ENCODE measurements at places on chromosomes 6 and 20.

DNA sequence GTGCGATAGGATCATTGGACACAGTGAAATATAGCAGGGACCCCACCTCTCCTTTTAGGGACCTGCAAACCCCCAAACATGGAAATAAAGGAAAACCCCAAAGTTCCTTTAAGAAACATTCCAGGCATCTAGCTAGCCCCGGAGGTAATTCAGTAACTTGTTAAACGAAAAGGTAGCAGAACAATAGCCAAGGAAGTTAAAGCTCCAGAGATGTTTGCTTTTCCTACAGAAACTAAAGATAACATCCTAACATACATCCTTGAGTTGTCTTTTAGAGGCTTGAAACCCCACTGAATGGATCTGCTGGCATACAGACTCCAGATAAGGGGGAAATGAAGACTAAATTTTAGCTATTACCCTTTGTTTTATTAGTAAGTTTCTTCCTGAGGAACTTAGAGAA lies 51.0 kb downstream of the FAM184A start:
- DNase-seq, result no peak

DNA sequence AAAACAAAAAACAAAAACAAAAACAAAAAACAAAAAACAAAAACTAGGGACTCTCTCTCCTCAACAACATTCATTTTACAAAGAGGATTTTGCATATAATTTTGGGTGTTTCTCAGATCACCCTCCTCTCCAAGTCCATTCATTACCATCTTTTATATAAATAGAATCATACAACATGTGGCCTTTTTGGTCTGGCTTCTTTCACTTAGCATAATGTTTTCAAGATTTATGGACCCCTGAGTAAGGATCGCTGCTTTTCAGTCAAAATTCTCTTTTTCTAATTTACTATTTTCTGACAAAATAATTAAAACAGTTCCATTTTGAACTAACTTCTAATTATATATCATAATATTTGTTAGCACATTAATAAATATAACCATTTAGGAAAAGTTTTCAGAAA lies 94.8 kb downstream of the UBE3D start:
- no peak for DNase-seq

DNA sequence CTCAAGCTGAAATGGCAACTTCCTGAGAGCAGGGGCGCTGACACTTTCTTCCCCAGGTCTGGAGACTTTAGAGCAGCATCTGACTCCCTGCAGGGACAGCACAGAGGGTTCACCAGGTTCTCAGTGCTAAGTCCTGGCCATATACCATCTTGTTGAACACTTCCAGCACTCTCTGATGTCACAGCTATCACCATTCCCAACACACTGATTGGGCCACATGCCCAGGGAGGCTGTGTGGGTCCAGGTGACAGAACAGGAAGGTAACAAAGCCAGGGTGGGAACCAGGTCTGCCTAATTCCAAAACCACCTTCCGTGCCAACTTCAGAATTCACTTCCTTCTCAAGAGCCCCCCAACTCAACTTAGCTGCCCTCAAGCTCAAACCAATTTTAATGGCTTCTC lies 4.3 kb downstream of the APCDD1L start:
- no peak for DNase-seq

DNA sequence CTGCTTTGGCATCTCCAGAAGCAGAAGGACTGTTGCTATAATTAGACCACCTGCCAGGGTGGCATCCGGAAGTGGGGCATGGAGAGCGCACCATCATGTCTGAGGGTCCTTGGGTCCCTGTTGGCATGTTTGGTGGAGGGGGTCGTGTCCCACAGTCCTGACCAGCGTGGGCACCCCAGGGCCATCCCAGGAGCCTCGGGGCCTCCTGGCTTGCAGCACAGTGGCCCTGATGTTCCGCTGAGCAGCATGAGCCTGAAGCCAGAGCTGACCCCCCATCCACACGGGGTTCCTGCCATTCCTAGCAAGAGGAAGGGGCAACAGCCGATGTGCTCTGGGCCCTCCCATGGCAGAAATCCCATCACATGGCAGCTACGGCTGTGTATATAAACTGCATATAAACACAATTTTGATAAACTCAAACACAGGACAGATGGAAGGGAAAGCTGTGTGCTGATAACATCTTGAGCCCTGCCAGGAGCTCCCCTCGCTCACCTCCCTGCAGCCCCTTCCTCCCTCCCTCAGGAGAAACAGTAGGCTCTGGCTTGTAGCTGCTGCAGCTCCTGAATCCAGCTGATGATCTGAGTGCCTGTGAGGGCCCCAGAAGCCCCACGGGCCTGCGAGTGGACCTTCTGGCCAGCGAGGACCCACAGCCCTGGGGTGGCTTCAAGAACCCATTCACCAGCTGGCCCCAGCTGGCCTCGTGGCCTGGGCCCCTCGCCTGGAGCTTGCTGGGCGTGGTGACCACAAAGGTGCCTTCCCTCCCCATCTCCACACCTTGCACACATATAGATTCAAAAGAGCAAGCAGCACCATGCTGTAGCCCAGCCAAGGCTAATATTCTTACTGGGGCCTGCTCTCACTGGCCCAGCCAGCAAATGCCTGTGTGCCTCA lies 321.6 kb downstream of the CDH4 start:
- no peak for DNase-seq

DNA sequence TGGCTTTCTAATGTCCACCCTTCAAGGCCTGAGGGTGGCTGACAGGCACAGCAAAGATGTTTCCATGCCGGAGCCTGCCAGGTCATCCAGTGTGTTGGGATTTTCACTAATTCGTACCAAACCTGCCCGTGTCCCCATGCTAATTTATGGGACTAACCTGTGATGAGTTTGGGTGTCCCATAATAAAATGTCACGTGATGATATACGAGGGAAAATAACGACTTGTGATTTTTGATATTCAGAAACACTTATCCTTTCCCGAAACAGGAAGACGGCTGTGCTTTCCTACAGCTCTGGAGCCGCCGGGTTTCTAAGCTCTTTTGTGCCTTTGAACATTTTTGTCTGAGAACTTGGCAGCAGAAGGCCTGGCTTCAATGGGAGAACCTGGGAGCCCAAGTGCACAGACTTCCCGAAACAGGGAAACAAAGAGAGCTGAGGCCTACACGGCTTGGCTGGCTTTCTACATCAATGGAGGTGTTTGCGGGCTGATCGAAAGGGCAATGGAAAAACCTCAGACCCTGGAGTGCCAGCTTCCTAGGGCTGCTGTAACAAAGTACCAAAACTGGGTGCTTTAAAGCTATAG lies 171.9 kb upstream of the JARID2 start:
- no peak for DNase-seq

DNA sequence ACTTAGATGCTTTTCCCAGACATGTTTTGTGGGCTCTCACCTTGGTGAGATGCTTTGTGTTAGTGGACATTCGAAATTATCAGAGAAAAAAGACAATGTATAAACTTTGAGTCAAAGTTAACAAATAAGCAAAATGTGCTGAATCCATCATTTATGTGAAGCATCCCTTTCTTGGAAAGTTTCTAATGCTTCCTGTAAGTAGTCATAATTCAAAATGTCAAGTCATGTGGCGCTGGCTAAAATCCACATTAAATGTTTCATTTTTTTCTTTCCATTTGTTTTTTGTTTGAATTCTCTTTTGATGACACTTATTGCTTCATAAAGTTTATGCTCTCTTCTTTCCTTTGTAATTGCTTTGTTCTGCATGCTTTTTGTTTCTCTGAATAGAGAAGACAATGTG lies 107.2 kb upstream of the CENPW start:
- DNase-seq, result no peak

DNA sequence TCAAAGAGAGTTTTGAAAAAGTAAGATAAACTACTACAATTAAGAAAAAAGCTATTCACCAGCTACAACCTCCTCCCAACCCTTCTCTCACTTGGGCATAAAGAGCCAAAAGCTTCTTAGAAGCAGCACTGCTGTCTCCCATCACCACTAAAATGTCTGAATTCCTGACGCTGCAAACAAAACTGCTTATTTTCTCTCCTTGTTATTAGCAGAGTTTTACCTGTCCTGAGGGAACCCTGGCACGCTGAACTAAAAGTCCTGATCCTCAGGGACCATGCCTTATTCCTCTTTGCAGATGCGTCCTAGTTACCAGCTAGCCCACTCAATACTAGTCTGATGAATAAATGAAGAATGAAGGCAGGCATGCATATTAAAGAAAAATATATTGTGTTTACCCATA lies 1.1 kb downstream of the HACE1 start:
- no peak for DNase-seq

GRCh38 chr6:39926668-39927067 lies 7.6 kb downstream of the MOCS1 start:
- DNase-seq, result no peak

GRCh38 chr6:36147294-36147693 lies 17.0 kb downstream of the MAPK13 start:
- DNase-seq, result no peak

- DNase-seq, result no peak
Observed at GRCh38 chr6:39812853-39813533, 20.8 kb downstream of the DAAM2 start.

DNA sequence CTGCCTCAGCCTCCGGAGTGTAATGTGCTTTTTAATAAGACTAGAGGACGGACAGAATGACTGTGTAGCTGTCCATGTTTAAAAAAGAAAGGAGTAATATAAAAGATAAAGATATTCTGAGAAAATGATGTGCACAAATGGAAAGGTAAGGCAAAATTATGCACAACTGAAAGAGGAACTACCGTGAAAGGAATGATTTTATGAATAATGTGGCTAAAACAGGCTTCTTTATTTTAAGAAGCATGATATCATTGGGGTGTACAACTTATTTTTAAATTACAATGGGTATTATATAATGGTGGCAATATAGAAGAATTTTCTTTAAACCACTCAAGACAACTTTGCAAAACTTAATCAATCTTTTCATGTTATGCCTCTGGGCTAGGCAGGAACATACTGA lies 78.1 kb downstream of the FIG4 start:
- no peak for DNase-seq

- DNase-seq, result no peak
Observed at GRCh38 chr6:128357392-128358130, 162.8 kb downstream of the PTPRK start.

DNA sequence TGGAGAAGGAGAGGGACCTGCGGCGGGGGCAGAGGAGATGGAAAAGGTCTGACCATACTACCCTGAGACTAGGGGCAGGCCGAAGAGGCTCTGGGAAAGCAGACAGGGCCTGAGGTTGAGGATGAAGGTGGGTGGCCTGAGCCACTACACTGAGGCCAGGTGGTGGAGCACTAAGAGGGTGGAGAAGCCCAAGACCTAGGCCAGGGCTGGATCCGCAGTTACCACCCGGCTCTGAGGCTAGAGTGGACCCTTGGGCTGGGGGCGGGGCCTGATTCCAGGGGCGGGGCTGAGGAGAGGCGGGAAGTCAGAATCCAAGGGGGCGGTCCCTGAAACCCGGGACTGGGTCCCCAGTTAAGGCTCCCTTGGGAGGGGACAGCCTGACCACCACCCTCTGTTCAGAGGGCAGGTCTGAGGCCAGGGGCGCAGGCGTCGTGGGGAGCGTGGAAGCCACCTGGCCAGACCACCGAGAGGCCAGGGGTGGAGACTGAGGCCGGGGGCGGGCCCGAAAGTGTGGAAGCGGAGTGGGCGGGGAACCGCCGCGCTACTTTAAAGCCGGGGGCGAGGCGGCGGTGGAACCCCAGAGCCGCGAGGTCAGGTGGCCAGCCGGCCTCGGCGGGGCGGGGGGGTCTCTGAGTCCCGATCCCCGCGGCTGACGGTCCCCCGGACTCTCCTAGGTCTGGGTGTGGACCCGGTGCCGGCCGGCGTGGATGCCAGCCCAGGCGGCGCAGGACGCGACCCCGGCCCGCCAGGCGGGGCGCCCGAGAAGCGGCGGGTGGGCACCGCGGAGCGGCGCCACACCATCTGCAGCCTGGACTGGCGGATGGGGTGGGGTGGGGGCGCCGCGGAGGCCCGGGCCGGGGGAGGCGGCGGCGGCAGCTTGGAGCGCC lies 8.3 kb downstream of the CCM2L start:
- DNase-seq, result peak; percentile 17

DNA sequence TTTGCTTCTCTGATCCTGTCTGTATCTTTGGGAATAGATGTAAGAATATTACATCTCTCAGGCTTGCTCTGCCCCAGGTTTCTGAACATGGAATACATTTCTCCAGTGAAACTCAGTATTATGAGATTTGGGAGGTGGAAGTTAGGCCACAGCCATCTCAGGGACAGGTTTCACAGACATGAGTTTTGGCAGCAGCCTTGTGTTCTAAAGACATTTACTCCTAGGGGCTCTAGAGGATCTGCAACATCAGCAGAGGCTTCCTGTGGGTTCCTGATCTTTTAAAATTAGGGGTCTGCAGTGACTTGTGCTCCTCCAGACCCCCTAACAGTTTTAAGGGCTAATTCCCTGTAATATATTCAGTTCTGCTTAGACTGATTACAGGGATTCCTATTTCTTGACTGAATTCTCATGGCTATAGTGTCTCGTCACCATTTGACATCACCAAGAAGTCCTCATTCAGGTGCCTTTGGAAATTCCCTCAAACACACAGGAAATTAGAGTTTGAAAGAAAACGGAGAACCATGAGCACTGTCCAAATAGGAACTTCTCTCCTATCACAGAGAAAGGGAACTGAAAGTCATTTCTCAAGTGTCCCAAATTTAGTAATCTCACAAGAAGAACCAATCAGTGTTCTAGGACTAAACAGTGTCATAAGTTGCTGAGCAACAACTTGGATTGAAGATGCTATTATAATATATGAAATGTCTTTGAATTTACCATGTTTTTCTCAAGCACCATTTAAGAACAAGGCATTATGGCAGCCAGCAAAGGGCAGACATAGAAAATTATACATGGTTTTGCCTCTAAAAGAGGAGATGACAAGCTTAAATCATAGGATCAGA lies 2.5 kb upstream of the HLA-DRA start:
- DNase-seq, result no peak

DNA sequence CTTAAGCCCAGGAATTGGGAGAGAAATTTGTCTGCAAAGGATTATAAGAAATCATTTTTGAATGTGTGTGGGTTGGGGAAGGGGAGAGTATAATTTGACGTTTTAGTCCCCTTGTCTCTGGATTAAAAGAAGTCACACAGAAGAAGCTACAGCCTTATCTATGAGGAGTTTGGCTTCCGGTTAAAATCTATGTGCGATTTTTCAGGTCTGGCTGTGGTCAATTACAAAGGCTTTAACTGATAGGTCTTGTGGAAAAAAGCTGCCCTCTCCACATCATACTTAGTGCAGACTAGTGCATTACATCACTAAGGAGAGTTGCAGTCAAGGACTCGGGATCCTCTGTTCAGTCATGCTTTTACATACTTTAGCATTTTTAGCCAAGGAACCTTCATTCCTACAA lies 80.3 kb upstream of the HTR1B start:
- DNase-seq, result no peak

GRCh38 chr6:71454056-71454455 lies 165.4 kb downstream of the OGFRL1 start:
- DNase-seq, result no peak
